ENCODE measurements at places on chromosomes 12 and 14. TPM values are rescaled to one million over a fixed set of nuclear protein-coding genes. Genes with fewer than 3 reads are reported as not detected.

CORO1C gene
- total RNA-seq, result 115 TPM

DNA sequence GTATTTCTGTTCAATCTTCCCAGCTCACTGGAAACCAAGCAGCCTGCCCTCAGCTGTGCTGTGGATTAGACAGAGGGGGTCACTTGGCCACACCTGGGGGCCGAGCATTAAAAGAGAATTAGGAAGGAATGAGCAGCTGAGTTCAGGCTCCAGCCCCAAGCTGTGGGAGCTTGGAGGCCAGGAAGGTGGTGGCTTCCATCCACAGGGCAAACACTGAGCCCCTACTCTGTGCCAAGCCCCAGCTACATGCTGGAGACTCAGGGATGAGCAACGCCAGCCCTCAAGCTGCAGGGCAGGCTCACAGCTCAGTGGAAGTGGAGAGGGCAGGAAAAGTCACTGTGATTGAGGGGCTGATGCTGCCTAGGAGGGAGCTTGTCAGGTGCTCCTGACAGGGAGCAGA is 412.7 kb downstream of the BCL11B start:
- DNase-seq, result no peak

GRCh38 chr12:46369474-46370379 is 2.8 kb downstream of the SLC38A2 start:
- no peak for DNase-seq

GRCh38 chr12:84816916-84817695 is 95.5 kb downstream of the SLC6A15 start:
- no peak for DNase-seq

GRCh38 chr14:97077253-97077653 is 280.1 kb downstream of the VRK1 start:
- no peak for DNase-seq

GRCh38 chr14:91929700-91930099 is 17.8 kb downstream of the FBLN5 start:
- DNase-seq, result no peak

All from omental fat pad (tissue), 4 donors.